ENCODE measurements at places on chromosomes 3 and 15.

GRCh38 chr15:36232491-36232890 lies 346.9 kb upstream of the CDIN1 start:
- DNase-seq, result no peak

- DNase-seq, result no peak
Observed at GRCh38 chr15:25072857-25073476, 118.2 kb downstream of the SNRPN start.

DNA sequence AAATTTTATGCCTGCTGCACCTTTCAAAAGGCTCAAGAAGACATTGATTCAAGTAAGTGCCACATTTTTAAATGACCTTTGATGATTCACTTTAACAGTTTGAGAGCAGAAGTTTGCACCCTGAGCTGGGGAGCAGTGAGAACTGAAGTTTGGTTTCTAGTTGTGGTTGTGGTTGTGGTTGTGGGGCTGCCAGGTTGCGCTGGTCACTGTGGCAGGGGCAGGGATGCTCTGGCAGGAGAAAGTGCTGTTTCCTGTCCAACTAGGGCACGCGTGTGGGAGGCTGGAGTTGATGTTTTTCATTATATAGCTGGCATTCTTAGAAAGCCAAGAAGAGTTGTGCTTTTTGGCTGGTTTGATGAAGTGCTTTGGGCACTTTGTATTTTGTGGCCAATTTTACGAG lies 339.7 kb upstream of the NR2F2 start:
- peak; percentile 4 for DNase-seq

- no peak for DNase-seq
Observed at GRCh38 chr3:123457841-123458240, 9.0 kb upstream of the ADCY5 start.

DNA sequence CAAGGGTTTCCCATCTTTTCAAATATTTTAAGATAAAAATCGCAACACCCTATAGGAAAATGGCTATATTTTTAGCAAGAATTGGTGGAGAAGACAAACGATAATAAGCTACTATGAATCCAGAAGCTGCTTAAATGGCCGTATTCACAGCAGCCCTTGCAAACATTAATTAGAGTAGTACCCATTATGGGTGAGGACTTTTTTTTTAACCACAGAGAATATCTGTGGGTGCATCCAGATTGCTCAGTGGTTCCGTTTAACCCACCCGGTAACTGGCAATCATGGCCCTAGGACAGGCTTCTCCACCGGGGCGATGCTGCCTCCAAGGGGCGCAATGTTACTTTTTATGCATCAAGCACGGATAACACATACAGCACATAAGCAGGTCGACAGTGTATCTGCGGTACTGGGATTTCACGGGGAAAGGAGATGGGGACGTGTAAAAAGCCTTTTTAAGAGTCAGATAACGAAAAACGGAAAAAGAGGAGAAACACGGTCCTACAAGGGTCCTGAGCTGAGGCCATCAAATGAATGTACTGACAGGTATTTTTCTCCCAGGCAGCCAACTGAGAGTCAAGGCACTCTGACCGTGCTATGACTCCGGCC lies 968 bp upstream of the TMEM266 start:
- peak; percentile 20 for DNase-seq

DNA sequence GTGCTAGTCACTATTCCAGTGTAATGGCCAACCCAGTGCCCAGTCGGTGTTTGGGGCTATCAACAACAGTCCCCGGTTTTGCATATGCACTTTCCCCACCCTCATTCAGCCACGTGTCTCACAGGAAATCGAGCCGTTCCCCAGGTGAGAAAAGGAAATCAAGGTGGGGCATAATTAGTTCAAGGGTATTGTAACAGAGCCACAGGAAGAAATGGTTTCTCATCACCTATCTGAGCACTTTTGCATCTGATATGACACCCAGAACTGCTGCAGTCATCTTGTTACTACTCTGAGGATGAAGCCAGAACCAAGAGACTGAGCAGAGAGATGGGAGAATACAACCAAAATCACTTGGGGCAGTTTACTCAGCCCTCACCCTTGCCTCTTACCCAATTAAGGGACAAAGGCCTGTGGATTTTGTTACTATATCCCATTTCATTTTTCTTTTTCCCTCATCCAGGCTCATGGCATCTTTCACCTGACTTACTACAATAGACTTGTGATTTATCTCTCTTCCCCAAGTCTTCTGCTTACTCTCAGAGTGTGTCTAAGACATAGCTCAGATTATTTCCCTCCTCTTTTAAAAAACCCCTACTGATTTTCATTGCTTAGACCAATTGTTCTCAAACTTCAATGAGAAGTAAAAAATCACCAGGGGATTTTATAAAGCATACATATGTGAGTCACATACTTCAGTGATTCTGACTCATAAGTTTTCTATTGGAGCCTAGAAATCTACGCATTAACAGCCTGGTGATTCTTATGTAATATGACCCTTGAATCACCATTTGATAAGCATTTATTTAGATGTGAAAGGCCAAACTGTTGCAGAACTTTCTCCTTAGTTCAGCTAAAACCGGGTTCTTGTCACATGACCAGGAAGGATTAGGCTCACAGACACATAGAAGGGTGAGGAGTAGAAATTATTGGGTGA lies 40.5 kb downstream of the TRAT1 start:
- DNase-seq, result peak; percentile 43

DNA sequence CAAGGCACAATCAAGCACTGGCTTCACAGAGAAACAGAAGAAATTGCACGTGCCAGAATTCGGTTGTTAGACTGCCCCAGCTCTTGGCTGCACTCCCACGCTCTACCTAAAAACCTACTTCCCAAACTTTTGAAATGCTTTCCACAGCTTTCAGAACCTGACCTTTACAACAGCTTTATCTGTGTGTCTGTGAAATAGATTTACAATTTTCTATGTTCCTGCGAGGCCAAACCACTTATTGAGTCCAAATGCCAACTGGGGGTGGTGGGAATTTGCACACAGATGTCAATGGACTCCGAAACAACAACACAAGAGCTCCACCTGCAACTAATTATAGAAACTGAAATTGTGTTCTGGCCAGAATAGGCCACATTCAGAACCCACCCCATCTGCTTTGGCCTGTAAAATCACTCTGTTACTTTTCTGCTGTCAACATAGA lies 44.6 kb downstream of the ERC2 start:
- no peak for DNase-seq

- no peak for DNase-seq
Observed at GRCh38 chr3:50525191-50525910, 21.9 kb upstream of the CACNA2D2 start.

DNA sequence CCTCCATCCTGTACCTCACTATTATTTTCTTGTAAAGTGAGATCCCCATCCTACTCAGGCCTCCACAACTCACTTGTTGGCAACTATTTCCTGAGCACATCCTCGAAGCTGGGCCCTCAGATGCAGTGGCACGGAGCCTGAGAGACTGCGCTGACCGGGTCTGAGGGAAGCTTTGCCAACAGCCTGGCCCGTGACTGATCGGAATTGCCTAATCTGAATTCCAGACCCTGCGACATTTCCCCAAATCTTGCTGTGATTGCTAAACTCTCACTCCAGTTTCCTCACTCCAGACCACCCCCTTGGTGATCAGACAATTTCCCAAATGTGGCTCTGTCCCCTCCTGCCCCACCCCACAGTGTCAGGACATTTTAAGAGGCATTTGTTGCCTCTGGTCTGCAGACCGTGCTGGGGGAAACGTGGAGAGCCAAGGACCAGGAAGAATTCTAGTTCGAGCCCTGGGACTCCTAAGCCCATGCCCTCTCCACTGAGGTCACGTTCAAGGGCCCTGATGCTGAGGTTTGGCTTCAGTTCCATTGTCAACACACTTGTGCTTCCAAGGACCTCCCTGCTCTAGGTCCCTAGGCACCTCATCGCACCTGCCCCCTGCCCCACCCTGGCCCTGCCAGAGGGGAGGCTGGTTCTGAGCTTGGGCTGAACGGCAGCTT lies 22.8 kb downstream of the KLHL25 start:
- no peak for DNase-seq

DNA sequence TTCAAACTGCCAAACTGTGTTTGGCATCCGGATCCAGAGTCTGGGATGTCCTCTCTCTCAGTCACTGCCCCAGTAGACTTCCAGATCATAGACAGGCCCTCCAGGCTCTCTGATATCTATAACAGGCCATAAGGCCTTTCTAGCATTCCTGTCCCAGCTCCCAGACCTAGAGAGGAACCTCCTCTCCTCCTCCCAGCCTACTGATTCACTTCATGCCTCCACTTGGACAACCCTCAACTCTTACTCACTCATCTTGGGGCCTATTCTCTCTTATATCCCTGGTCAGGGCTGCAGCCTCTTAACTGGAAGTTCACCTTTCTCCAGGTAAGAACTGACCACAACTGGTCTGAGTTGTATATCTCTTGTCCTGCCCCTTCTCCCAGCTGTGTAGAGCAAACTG lies 253.7 kb upstream of the TRIM42 start:
- no peak for DNase-seq

DNA sequence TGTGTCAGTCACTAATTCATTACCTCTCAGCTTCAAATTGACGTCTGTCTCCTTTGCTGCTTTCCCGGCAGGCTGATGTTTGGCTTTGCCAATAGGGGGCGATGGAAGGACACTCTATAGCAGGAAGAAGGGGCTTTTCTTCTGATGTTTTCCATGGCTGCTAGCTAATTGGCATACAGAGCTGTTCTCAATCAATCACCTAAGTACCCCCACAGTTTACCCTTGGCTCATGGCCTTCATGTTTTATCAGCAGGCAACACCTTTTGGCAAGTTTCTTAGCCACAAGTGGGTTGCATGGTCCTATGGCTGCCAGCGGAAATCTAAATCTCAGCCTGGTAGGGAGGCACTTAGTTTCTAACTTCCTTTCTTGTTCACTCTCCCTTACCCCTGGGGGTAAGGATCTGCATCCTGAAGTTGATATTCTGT lies 45.0 kb downstream of the ESYT3 start:
- DNase-seq, result peak; percentile 36

DNA sequence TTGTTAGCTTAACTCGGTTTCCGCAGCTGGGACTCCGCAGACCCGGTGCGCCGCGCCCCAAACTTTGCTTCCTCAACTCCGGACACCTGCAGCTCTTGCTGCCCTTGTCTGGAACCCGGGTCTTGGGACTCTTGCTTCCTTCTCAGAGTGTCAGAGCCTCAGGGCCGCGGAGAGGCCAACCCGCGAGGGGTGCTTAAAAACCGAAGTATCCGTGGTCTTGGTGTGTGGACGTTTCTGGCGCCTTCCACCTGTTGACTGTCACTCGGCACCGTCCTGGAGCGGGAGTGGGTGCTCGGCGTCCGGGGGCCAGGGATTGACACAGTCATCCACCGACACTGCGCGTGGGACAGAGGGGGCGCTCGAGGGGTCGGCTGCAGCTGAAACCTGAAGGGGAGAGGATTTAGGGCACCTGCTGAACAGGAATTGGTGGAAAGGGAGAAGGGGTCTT lies 386 bp downstream of the SQOR start:
- DNase-seq, result peak; percentile 73

DNA sequence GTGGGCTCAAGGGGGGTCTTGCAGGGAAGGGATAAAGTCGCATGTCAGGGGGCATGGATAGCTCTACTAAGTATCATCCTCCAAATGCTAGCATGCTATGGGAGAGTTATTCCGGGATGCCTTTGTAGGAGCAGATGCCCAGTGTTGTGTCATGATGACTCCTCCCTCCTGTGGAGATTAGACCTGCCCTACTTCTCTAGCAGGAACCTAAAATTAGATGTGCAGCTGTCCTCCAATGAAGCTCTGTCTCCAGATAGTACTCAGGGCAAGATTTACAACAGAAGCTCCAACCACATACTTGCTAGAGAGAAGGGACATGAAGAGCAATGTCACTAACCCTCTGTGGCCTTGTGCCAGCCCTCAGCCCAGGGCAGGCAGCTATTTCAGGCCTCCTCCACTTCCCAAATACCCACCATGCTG lies 82.5 kb downstream of the AGBL1 start:
- DNase-seq, result no peak

DNA sequence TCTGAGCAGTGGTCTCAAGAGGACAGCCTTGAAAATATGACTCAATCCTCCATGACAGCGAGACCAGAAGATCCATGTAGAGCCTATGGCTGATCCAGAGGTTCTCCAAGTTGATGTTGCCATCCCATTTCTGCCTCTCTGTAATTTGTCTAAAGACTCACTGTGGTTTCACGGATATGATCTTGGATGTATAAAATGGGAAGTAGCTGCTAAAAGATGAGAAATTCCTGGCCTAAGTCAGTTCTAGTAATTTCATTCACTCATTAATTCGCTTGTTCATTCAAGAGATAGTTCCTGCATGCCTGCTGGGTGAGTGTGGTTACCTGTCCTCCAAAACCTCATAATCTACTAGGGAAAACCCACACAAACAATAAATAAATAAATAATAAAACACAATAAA lies 145.9 kb downstream of the TNIK start:
- DNase-seq, result no peak

DNA sequence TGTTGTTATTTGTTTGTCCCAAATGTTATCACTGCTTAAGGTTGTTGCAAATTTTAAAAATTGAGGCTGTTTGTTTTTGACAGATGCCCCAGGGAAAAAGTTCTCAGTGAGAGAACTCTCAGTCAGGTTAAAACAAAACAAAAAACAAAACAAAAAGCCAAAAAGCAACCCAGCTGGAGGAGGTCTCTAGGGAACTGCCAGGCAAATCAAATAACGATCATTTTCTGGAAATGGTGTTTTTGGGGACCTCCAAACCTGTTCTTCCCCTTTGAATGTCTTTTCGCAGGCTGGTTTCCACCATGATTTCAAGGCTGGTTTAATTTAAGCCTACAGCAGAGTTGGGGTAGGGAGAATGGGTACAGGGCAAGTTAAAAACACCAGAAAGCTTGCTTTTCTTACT lies 27.2 kb downstream of the SPINK8 start:
- DNase-seq, result no peak
